Stimulated activated CD4-positive, alpha-beta T cell treated with anti-CD3 and anti-CD28 coated beads, Interleukin-12 subunit alpha, Interleukin-12 subunit beta, amount 100 ng/mL, for 4 hours (primary cell): ENCODE measurements at places on chromosomes 5 and 9.

- no peak for DNase-seq
These were observed 45.3 kb upstream of the PPP3R2 start for GRCh38 chr9:101639785-101640665.

DNA sequence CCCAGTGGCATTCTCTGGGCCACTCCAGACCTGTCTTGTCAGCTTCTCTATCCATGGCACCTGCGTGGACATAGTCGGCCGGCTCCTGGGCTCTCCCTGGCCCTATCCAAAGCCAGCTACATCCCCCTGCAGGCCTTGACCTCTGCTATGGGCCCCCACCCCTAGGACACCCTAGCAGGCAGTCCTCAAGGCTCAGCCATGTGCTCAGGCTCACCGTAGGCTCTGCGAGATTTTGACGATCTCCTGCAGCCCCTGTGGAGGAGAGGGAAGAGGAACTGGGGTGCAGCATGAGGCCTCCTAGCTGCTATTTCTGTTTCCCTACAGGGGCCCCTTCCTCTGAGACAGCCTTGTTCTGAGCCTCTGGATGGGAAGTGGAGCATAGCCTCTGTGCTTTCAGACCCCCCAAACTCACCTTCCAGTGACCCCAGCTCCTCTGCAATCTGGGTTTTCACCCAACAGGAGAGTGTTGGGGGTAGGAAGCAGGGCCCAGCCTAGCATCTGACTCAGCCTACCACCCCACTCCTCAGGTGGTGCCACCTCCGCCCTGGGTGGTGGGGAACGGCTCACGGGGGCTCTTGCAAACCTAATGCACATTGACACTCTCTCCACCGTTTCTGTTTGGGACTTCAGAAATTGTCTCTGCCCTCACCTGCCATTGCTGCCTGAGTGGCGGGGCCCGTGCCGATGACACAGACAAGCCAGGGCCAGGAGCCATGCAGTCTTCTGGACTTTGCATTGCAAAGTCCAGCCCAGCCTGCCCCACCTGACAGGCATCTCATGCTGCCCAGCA lies 36.7 kb downstream of the HRH2 start:
- no peak for DNase-seq

GRCh38 chr5:131751506-131751905 lies 45.3 kb downstream of the FNIP1 start:
- no peak for DNase-seq

DNA sequence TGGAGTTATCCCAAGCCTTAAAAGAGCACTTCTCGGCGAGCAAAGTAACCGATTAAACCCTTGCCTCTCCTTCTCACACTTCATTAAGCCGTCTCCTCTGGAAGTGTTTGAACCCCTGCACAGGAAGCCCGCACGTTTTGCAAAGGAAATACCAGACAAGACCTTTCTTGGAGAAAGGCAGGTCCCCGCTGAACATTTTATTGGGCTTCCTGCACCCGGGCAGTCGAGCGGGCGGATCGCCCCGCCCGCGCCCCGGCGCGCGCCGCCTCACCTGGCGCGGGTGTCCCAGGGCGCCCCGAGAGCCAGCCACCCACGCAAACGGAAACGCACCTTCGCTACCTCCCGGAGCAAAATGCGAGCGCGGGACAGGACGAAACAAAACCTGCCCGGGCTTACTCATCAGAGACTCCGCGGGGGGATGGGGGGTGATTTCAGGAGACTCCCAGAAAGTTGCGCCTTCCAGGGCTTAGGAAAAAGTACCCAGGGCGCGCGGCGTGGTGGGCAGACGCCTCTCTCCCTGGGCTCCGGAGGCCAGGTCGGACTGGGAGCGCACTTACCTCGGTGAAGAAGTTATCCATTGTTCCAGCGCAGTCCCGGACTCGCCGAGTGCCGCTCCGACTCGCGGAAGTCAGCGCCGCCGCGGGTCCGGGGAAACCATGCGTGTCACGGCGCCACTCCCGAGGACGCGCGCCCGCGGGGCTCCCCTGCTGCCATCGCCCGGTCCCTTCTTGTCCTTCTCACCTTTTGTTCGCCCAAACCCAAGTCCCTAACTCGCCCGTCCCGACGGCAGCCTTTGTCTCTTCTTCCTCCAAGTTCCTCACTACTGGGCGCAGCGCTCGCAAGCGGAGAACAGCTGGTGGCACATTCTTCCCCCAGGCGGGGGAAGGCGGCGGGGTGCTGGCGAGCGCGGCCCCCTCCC lies 598 bp downstream of the MYO10 start:
- DNase-seq: peak; percentile 23

- peak; percentile 65 for DNase-seq
These were observed 26.1 kb upstream of the ANXA2R start for GRCh38 chr5:43065948-43066798.

- DNase-seq: no peak
These were observed 12.8 kb upstream of the MGAT1 start for GRCh38 chr5:180815293-180815917.

DNA sequence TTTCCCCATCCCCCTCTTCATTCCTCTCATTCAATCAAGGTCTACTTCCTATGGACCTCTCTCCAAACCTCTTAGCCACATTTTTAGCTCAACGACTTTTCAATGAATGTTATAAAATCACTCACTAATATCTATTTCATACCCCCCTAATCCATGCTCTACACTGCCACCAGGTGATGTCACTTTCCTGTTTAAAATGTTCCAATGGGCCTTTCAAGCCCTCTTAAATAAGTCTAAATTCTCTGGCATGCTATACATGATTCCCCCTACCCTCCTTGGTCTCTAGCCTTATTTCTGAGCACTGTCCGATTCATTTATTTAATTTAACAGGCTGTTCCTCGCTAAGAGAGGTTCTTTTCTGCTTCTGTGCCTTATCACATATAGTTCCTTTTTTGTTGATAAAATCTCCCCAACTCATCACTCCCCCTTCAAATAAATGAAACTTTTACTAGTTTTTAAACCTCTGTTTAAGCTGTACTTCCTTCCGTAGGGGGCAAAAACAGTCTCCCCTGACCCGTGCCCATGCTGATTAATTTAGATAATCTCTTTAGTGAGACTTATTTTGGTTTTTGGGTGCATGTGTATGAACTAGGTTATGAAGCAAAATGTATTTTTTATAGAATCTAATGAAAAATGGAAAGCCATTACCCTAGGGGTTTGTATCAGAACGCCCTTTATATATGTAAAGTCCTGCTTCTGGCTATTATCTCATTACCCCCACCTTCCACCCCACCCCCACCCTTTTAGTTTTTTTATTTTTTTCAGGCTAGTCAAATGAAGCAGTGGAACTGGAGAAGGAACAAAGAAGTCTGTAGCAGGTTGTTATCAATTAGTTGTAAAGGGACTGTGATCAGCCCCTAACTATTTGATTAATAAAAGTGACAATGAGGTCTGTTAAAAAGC lies 9.0 kb downstream of the ABHD17B start:
- no peak for DNase-seq

- no peak for DNase-seq
These were observed 70.9 kb downstream of the SH3RF2 start for GRCh38 chr5:146007270-146007669.

GRCh38 chr5:16406630-16407029 lies 59.0 kb downstream of the ZNF622 start:
- DNase-seq: no peak

DNA sequence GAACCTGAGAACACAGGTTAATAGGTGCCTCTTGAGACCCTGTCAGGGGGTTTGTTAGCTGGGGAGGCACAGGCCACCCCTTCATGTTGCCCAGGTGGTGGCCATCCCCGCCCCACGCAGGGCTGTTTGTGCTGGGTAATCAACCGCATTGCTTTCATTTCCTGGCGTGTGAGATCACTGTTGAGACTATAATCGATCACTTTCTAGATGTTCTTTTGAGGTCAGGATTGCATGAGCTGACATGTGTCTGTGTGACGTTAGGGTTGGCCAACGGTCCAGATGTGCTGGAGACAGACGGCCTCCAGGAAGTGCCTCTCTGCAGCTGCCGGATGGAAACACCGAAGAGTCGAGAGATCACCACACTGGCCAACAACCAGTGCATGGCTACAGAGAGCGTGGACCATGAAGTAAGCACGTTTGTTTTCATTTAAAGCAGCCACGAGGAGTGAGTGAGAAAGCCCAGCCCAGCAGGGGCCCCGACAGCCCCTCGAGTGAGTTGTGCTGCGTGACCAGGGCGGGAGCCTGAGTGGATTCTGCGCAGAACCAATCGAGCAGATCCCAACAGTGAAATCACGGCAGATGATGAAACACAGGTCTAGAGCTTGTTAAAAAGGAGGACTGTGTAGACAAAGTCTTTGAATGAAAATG lies 115.0 kb upstream of the CACNA1B start:
- DNase-seq: no peak

- DNase-seq: no peak
These were observed 174.2 kb downstream of the OXCT1 start for GRCh38 chr5:41695920-41696582.

GRCh38 chr5:62190931-62191330 lies 115.1 kb upstream of the KIF2A start:
- DNase-seq: no peak

GRCh38 chr9:91417602-91418214 lies 5.9 kb downstream of the NFIL3 start:
- DNase-seq: no peak

DNA sequence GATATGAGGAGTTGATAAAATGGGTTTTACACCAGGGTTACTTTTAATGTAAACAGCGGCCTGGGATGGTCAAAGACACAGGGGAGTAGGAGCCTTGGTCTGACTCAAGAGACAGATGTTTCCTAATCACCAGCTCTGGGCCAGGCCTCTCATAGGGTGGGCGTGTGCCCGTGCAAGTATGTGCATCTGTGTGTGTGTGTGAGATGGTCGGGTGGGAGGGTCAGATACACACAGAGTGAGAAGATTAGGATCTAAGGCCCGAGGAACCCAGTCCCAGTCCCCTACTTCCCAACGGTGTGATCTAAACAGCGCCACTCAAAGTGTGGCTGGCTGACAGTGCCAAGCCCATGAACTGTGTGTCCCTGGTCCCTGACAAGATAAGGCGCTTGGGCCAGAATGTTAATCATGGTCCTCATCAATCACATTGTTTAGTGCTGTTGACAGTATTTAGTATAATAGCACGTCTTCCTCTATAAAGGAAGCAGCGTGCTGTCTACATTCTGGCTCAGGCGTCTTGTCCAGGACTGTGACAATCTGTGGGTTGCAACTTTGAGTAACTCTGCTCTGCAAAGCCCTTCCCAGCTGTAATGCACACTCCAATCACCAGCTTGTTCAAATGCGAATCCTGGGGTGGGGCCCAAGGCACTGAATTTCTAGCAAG lies 173.7 kb downstream of the DAB2IP start:
- no peak for DNase-seq

DNA sequence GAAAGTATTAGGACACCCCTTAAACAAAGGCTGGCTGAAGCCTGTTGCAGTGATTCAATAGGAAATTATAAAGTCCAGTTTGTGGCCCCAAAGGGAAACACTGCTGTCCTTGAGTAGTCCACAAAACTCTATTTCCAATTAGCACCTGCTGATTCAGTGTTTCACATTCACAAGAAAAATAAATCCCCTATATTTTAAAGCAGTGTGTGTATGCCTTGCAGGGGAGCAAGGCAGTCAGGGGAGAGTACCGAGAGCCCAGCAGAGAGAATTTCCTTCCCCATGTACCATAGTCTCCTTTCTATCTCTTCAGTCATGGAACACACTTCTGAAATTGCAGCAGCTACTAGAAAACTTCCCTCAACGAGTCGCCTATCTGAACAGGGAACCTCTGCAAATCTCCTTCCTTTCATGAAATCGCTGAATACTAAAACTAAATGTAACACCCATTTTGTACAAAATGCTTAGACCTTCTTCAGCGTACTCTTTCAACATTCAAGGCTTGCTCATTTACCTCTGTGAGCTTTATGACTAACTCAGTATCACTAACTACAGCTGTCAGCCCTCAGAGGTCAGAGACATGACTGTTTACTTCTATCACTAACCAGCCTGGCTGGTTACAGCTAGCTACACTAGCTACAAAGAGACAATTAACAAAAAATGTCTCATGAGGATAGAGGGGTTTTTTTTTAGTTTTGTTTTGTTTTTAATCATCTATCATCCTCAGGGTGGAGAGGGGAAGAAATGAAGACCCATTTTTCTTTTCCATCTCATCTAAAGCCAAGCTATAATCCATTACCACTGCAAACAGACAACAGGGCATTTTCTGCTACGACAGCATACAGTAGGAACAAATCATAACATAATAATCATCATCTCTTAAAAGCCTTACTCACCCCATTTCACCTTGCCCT lies 188.7 kb downstream of the EBF1 start:
- DNase-seq: no peak

GRCh38 chr5:95221234-95221633 lies 63.7 kb downstream of the MCTP1 start:
- no peak for DNase-seq

DNA sequence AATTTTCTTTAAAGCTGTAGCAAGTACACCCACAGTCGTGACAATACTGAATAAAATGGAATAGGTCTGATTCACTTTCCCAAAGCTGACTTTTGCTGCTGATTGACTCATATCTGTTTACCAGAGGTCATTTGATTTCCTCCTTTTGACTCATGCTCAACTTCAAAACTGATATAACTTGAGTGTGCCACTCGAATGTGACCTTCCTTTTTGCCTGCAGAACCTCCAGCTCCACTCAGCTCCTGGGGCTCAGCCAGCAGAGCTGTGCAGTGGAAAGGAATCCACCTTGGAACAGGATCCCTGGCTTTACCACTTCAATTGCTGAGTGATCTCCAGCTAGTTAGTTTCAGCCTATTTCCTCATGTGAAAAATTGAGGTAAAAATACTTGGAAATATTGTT lies 84.1 kb downstream of the FEM1C start:
- no peak for DNase-seq

GRCh38 chr5:73751254-73751914 lies 125.4 kb downstream of the ARHGEF28 start:
- DNase-seq: no peak

- peak; percentile 48 for DNase-seq
These were observed 33.1 kb downstream of the APTX start for GRCh38 chr9:32968101-32969011.

DNA sequence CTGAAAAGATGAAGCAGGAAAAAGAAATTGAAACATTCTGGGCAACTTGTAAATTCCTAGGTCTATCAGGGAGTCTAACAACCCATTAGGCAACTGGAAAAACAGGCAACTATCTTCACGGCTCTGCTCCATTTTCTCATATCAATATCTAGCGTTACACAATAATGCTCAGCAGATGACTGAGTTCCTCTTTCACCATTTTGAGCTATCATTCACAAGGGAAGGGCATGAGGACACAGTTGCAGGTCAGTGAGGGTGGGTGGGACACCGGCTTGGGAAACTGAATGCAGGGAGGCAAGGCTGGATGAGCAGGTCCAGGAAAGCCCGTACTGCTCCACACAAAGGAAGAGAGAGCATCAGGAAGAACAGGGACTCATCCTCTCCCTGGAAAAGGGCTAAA lies 67.0 kb downstream of the FRMD3 start:
- DNase-seq: no peak

DNA sequence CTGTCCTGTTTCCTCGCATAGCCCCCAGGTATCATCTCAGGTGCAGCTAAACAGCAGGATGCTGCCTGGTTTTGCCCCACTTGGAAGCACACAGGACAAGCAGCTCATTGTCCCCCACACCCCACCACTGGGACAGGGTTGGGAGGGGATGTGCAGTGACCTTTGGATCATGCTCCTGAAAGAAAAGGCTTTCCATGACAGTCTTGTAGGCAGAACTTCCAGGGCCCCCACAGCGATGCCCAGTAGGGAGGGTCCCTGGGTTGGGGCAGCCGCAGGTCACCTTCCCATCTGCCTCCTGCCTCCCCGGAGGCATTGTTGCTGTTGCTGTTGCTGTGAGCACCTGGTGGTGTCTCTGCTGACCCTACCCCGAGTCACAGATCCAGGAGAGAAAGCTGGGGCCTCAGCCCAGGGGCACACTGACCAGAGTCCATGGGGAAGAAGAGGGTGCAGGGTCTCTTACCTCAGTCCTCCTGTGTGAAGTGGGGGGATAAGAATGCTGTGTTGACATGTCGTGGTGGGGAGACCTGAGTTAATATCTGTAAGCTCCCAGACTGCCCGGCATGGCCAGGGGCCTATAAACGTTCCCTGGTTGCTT lies 8.5 kb downstream of the CEP72 start:
- DNase-seq: no peak
